ENCODE measurements at places on chromosomes 13 and 19.

GRCh38 chr19:11286312-11286974, 9.5 kb upstream of the TSPAN16 start:
- no peak for DNase-seq

- DNase-seq: no peak
Measured at GRCh38 chr13:67275351-67275960, 45.3 kb upstream of the PCDH9 start.

DNA sequence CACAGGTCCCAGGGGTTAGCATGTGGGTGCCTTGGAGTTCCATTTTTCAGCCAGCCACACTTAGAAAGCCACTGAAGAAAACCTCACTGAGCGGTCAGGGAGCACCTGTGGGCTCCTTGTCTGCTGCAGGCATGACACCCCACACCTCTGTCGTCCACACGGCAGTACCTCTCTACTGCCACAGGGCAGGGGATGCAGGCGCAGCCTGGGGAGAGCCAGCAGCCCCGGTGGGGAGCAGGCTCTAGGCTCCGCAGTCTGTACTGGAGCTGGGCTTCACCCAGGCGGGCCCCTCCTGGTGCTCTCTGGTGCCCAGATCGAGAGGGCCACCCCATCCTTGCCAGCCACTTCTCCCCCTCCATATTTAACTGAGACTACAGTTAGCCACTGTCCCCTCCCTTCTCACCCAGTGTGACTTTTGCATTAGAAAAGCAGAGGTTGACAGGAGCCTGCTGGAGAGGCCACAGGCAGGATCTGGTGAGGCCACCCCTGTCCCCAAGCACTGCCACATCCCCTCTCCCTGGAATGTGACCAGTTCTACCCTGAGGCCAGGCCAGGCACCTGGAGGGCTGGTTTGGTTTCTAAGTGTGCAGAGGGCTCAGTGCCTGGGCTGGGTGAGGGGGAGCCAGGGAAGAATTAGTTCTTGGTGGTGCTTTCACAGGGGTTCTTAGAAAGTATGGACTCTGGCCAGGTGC, 104.4 kb downstream of the KDM4B start:
- no peak for DNase-seq

DNA sequence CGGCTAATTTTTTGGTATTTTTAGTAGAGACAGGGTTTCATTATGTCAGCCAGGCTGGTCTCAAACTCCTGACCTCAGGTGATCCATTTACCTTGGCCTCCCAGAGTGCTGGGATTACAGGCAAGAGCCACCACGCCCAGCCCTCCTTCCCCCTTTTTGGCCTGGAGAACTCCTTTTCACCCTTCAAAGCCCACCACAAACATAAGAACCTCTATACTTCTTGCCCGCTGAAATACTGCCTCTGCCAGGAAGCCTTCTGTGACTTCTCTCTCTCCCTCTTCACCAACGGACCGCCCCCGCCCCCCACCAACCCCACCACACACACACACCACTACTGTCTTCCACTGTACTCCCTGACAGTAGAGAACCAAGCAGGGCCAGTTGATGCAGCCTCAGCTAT, 2.5 kb downstream of the ZNF428 start:
- no peak for DNase-seq

- no peak for DNase-seq
Measured at GRCh38 chr19:46977548-46977947, 42.1 kb upstream of the NPAS1 start.

- no peak for DNase-seq
Measured at GRCh38 chr13:92459306-92459705, 767.3 kb upstream of the GPC6 start.

All from cortex of kidney (tissue), 1 donor.